ENCODE measurements at places on chromosomes 3 and 15.

DNA sequence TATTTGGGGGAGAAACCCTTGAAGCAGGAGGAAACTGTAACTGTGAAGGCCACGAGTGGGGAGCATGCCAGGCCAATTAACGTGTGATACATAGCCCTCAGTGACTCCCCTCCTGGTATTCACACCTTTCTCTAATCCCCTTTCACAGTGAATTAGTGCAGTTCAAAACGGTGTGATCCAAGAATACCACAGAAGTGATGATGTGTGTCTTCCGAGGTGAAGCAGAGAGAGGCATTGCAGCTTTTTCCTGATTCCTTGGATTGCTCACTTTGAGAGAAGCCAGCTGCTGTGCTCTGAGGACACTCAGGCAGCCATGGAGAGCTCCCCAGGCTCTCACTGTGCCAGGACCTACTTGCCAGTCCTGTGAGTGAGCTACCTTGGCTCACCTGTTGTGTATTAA is 17.3 kb downstream of the NIPA2 start:
- DNase-seq, result no peak

- no peak for DNase-seq
These were observed 97.5 kb downstream of the DNAJB8 start for GRCh38 chr3:128369121-128369703.

GRCh38 chr3:115445559-115445958 is 177.8 kb upstream of the GAP43 start:
- no peak for DNase-seq

- no peak for DNase-seq
These were observed at the start of gene B3GNT5 for GRCh38 chr3:183252973-183253527. B3GNT5 (plus strand) TSS chr3:183253253; CDS start chr3:183269799, 16,546 bp downstream.
